ENCODE measurements at places on chromosomes 12 and 14. TPM values are rescaled to one million over a fixed set of nuclear protein-coding genes. Genes with fewer than 3 reads are reported as not detected.
A peak's percentile ranks its signal among the peaks of the same experiment; 100 is the strongest.

DNA sequence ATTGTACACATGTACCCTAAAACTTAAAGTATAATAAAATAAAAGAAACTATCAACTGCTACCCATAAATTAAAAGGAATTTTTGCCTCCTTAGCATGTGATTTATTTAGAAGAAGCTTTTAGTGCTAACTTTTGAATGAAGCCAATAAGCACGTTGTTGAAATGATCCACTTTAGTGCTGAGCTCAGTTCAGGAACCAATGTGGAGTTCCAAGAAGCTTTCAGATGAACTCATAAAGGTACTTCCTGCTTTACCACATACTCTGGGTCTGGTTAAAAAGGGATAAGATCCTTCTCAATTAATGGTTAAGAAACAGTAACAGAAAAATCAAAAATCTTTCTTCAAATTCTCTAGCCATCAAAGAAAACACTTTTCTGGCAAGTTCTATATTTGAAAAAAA is 39.4 kb downstream of the TMTC1 start:
- H3K4me3 ChIP-seq = no peak overlapping the region
- no peak for DNase-seq
- H3K4me1 ChIP-seq = no peaks in the 10 kb centered on the region
- H3K27ac ChIP-seq = no peak overlapping the region
- H3K36me3 ChIP-seq = no peaks in the 10 kb centered on the region

- peaks cover 16% of the 10 kb centered on the region for H3K4me1 ChIP-seq
- peak within 1 kb of the TSS; percentile 69 for H3K4me3 ChIP-seq
- DNase-seq = no peak
- peaks cover 61% of the 10 kb centered on the region for H3K27me3 ChIP-seq
- H3K36me3 ChIP-seq = no peaks in the 10 kb centered on the region
Observed at GRCh38 chr12:6827982-6828780, at the start of gene P3H3. Gene P3H3, plus strand, starts transcription at chr12:6828407. Its CDS starts 34 bp downstream, at chr12:6828441.

The KRT73 gene
- 8.6 TPM for total RNA-seq

The DTX1 gene
- 0.15 TPM for total RNA-seq

DNA sequence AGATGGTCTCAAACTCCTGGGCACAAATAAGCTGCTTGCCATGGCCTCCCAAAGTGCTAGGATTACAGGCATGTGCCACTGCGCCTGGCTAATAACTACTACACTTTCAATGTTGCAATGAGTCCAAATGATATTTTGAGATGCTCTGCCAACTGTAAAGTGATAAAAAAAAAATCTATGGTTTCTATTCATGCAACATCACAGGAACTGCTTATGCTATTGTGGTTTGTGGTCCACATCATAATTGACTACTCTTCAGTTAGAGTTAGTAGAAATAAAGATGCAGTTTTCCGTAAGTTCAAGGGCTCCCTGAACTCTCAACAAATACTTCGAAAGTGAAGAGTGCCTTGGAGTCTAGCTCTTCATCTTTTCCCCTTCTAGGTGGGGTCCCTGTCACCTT is 239.4 kb downstream of the C12orf75 start:
- DNase-seq = no peak
- peaks cover 5% of the 10 kb centered on the region for H3K4me1 ChIP-seq
- no peaks in the 10 kb centered on the region for H3K36me3 ChIP-seq
